Tibial artery (tissue), 4 donors: ENCODE measurements at places on chromosomes 2 and 18.

- no peak for DNase-seq
Observed at GRCh38 chr2:15615301-15615920, 23.7 kb downstream of the DDX1 start.

DNA sequence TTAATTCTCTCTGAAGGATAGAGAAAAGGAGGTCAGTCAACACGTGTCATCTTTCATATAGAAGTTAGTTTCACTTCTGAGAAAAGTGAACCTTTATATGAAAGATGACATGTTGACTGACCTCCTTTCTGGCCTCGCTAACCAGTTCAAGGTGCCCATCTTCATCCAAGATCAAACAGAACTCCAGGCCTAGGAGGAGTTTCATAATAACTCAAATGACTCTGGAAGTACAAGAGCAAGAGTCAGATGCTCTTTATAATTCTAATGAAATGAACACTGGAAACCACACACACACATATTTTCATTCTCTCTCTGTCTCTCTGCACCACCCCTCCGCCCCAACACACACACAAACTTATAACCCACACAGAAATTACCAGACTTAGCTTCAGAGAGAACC lies 16.3 kb downstream of the ANKRD44 start:
- DNase-seq, result no peak

GRCh38 chr2:121579309-121579708 lies 48.6 kb downstream of the RNU4ATAC start:
- no peak for DNase-seq

GRCh38 chr2:105929516-105929915 lies 184.8 kb downstream of the NCK2 start:
- DNase-seq, result no peak

- peak; percentile 16 for DNase-seq
Observed at GRCh38 chr2:238913931-238914647, 66.2 kb downstream of the TWIST2 start.

DNA sequence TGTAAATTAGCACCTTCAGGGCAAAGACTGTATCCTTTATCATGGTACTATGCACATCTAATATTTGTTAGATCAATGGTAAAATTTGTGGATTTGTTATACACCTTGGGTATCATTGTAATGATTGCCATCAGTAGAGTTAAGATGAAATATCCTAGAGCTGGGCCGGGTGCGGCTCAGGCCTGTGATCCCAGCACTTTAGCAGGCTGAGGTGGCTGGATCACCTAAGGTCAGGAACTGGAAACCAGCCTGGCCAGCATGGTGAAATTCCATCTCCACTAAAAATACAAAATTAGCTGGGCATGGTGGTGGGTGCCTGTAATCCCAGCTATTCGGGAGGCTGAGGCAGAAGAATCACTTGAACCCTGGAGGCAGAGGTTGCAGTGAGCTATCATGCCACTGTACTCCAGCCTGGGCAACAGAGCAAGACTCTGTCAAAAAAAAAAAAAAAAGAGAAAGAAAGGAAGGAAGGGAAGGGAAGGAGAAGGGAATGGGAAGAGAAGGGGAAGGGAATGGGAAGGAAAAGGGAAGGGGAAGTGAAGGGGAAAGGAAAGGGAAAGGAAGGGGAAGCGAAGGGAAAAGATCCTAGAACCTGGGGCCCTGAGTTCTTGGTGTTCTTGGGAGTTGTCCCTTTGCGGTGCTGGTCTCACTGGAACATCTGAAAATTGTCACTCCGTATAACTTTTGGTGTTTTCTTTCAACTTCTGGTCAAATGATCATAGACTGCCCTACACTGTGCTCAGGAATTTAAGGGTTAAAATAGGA lies 71.1 kb upstream of the NEUROD1 start:
- no peak for DNase-seq

- peak; percentile 39 for DNase-seq
Observed at GRCh38 chr2:240636563-240637115, 11.4 kb downstream of the GPR35 start.

- no peak for DNase-seq
Observed at GRCh38 chr2:161042990-161043625, 117.1 kb upstream of the TANK start.

DNA sequence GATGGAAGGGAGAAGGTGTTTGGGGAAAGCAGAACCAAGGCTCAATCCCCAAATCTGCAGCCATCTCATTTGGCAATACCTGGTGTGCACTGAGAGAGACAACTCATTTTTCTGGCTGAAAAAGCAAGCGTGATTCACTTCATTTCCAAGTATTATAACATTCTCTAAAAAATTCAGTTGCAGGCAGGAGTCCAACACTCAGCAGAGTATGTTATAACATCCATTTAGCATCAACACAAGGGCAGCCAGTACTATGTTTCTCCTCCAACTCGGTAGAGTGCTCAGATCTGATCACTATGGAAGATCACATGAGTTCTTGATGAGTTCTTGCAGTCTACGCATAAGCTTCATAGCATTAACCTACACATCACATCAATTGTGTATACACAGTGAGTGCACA lies 99.4 kb upstream of the PID1 start:
- DNase-seq, result no peak

GRCh38 chr2:119681203-119681867 lies 2.3 kb downstream of the TMEM177 start:
- DNase-seq, result no peak

DNA sequence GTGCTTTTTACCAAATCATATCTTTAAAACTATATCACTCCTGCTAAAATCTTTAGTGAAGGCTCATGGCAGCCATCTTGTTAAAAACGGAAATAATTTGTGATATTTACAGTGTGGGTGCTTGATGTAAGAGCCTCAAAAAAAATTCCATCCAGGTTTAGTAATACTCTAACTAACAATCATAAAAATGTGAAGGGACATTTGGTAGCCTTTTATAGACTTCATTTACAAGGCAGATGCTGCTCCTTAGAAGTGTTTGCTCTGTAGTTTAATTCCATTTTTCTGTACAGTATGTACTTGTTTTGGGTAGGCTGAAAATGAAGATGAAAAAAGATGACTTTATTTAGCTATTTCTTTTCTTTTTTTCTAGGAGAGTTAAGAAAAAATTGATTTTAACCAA lies 525.0 kb downstream of the ZEB2 start:
- no peak for DNase-seq

GRCh38 chr2:7950035-7950612 lies 731.7 kb upstream of the ID2 start:
- DNase-seq, result peak; percentile 72

DNA sequence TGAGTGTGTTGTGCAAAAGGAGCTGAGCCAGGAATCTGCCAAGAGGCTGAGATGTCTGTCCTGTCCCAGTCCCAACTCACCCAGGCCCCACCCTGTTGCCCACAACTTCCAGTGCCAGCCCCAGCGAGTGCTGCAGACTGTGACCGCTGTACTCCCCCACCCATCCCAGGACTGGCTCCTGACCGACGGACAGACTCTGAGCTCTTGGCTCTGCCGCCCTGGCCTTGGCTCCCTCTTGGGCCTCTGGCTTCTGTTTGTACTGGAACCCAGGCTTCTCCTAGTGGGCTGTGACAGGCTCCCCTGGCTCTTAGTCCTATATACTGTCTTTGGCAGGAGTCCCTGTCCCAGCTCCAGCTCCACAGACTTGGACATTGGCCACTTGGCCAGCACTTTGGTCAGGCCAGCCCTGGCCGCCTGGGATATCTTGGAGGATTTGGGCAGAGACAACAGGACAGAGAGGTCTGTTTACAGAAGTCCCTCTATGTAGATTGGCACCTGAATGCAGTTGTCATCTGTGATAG lies 41.1 kb downstream of the ACOXL start:
- peak; percentile 90 for DNase-seq

GRCh38 chr2:230643576-230644291 lies 68.9 kb upstream of the CAB39 start:
- DNase-seq, result peak; percentile 71

GRCh38 chr2:48313036-48313877 lies 216.7 kb upstream of the STON1 start:
- DNase-seq, result no peak

GRCh38 chr2:98793275-98793674 lies 62.3 kb upstream of the MGAT4A start:
- DNase-seq, result no peak

DNA sequence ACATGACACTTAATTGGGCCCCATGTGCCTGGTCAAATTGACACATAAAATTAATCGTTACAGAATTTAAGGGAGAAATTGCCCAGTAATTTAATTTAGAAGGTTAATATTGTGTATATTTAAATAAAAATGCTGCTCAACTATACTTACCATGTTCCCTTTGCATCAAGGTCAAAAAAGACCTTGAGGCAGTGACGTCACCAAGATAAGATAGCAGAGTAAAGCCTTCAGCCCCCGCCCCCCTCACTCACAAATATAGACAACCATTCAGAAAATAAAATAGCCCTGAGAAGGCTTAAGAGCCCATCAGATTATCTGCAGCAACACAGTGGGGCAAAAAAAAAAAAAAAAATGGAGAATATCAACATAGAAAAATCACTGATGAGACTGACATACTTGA lies 785.7 kb downstream of the CCDC85A start:
- DNase-seq, result no peak

GRCh38 chr2:88114889-88115288 lies 13.0 kb downstream of the FABP1 start:
- no peak for DNase-seq

GRCh38 chr2:214126135-214126534 lies 284.7 kb upstream of the VWC2L start:
- DNase-seq, result no peak

DNA sequence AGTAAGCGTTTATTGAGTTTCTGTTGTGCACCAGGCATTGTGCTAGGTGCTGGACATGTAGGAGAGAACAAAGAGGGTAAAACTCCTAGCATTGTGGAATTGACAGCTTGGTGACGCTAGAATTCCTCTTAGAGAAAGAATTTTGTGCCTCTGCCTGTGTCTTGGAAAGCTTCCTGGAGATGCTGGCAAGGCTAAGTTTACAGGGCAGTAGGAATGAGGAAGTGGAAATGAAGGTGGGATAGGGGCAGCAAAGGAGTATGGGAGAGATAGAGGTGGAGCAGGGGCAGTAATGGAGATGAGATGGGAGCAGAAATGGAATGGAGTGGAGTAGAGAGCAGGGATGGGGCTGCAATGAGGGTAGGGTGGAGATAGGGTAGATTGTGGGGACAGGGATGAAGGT lies 29.8 kb downstream of the GPR39 start:
- DNase-seq, result no peak

GRCh38 chr2:191202881-191203397 lies 42.3 kb upstream of the MYO1B start:
- no peak for DNase-seq

DNA sequence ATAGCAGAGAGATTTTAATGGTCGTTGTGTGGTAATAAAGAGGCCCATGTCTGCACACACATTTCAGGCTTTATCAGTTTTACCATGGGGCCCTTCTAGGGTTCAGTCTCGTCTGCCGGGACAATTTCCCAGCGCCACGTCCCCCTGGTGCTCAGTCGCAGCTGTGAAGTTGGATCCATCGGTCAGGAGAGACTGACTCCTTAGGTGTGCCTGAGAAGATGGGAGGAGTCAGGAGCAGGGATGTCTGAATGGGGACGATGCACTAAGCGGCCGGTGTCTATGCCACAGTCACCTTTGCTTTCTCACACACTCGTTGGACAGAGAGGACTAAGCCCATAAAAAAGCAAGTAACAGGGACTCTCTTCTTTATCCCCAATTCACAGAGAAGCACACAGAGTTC lies 71.4 kb downstream of the TWIST2 start:
- DNase-seq, result no peak

DNA sequence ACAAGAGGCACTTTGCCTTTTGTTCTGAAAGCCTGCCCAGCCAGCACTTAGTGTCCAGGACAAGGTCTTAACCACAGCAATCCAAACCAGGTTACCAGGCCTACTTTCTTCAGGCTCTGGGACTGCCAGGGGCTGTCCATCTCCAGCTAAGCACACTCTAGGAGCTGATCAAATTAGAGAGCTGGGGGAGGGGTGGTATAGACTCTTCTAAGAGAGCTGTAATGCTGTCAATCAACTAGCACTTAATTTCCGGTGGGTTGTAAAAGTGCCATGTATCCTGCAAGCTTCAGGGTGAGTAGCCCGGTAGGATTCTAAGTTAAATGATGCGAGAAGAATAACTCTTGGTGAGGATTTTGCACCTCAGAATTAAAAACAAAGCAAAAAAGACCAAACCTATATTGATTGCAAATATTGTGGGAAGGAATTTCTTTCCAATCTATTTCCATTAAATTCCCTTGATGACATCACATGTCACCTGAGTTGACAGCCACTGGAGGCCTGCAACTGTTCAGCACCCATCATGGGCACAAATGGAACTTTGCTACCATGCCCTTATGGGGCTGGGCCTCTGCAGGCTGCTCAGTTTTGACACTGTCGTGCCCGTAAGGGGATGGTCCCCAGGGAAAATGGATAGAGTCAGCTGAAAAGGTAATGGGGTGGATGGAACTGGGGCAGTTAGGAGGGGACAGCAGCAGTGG lies 8.7 kb upstream of the COX7A2L start:
- no peak for DNase-seq

- DNase-seq, result no peak
Observed at GRCh38 chr2:221389904-221390303, 182.2 kb downstream of the EPHA4 start.

- no peak for DNase-seq
Observed at GRCh38 chr2:54227798-54228197, 28.2 kb downstream of the TSPYL6 start.

DNA sequence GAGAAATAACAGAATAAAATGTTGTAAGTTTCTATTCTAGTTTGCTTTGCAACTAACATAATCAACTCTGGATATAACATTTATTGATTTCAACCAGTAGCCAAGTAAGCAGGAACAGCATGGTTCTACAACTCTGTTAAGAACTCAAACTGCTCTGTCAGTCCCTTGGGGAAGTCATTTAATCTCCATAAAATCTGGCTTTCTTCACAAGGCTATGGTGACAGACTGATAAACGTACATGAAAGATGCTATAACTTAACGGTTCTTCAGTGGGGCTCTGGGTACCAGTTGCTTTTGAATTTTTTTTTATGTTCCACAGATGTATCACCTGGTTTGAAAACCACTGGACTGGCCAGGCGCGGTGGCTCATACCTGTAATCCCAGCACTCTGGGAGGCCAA lies 10.3 kb downstream of the PSME4 start:
- DNase-seq, result no peak

GRCh38 chr2:59034837-59035236 lies 793.7 kb upstream of the FANCL start:
- DNase-seq, result no peak
